Activated T-helper 1 cell treated with Interleukin-2 at 50 U/mL for 16 hours (primary cell): ENCODE measurements at places on chromosomes 6 and 20.

GRCh38 chr20:21739682-21740081, 34.2 kb downstream of the PAX1 start:
- no peak for DNase-seq

- DNase-seq: no peak
Observed at GRCh38 chr20:51871943-51872342, 69.6 kb upstream of the SALL4 start.

DNA sequence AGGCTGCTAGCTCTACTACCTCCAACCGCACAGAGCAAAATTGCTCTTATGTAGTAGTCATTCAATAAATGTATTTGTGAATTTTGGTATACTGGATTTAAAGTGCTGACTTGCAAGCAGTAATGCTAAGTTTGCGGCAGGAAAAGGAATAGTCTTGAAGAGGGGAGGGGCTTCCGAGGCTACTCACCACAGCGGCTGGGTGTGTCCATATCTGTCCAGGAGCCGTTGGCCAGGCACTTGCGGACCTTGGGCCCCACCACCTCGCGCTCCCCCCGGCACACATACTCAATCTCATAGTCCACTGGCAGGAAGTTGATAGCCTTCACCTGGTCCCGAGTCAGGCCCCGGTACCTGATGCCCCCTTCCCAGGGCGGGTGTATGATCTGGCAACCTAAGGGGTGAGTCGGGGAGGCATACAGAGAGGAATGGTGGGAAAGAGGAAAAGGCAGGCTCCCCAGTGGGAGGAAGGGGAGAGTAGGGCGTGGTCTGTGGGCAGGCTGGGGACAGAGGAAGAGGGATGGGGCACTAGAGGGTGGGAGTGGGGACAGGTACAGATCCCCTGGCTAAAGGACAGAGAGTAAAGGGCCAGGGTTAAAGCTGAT, 1.7 kb downstream of the GABBR1 start:
- DNase-seq: no peak

DNA sequence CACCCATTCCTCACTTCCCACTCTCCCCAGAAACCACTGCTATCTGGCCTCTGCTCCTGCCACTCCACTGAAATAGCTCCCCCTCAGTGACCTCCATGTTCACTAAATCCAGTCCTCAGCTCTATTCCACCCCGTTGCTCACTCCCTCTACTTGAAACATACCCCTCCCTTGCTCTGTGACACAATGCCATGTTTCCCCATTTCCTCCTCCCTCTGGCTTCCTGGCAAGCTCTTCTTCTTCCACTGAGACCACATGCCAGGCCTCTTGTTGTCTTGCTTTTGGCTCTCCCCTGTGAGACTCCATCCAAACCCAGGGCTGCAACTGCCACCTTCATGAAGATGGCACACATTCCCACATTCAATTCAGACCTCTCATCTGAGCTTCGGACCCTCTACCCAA, 13.9 kb downstream of the TMEM151B start:
- no peak for DNase-seq

DNA sequence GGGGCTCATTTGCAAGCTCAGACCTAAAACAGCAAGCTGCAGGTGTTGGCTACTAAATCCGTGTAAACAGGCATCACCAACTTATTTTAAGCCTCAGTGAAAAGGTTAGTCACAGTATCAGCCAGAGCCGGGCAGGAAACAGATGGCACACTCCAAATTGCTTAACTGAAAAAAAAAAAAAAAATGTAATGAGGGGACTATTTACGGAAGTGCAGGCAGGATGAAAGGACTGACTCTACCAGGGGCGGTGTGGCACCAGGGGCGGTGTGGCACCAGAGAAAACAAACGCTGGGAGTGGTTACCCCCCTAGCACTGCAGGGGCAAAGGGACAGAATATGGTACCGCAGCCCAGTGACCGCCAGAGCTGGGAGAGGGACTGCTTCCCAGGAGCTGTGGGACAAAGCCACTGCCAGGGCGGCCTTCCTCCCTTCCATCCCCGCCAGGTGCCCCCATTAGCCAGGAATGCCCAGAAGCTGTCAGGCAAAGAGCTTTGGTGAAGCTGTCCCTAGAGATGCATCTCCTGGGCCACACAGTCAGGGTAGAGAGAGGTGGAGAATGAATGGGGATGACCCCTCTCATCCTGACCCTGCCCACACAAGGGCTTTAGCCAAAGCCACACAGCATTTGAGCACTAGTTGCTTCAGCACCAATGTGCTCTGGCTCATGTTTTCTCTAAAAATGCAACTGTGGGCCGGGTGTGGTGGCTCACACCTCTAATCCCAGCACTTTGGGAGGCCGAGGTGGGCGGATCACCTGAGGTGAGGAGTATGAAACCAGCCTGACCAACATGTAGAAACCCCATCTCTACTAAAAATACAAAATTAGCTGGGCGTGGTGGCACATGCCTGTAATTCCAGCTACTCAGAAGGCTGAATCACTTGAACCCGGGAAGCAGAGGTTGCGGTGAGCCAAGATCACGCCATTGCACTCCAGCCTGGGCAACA, 39.6 kb upstream of the GFOD1 start:
- DNase-seq: no peak

- DNase-seq: no peak
Observed at GRCh38 chr20:17611540-17612286, 41.8 kb downstream of the DSTN start.

GRCh38 chr6:134577998-134578397, 260.1 kb upstream of the SGK1 start:
- no peak for DNase-seq

DNA sequence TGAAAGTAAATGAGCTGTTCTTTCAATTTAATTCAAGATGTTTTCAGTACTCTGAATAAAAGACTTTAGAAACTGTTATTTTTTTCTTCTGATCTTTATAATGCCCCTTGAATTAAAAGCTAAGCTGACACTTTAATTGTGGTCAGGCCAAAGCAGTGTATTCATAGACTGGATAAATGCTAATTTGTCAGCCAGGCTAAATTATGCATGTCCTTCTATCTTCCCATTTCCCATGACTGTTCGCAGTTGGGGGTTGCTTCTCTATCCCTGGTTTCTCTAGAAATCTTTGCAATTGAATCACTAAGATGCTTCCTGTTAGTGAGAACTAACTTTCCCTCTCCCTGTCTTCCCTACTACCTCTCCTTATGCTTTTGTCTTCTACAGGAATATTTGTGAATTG, 396.2 kb downstream of the RFPL4B start:
- DNase-seq: no peak

GRCh38 chr6:40378071-40378724, 209.0 kb downstream of the LRFN2 start:
- no peak for DNase-seq

DNA sequence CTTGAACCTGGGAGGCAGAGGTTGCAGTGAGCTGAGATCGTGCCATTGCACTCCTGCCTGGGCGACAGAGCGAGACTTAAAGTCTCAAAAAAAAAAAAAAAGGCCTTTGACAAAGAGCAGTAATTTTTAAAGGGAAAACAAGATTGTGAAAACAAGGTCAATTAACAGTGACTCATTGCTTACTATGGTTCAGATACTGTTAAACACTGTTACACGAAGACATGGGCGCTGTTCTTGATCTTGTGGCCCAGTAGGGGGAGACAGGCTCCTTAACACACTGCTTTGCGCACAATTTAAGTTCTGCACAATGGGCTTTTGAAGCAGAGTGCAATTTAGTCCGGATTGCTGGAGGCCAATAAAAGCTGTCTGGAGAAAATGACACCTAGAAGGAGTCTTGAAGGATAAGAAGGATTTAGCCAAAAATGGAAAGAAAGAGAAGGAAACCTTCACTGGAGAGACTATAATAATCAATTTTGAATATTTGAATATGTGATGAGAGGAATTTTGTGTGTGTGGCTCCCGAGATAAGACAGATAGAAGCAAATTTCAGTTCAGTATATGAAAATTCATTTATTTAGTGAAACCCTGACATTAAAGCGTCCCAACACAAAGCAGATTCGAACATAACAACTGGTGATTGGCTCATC, 6.0 kb upstream of the LATS1 start:
- DNase-seq: peak; percentile 23

DNA sequence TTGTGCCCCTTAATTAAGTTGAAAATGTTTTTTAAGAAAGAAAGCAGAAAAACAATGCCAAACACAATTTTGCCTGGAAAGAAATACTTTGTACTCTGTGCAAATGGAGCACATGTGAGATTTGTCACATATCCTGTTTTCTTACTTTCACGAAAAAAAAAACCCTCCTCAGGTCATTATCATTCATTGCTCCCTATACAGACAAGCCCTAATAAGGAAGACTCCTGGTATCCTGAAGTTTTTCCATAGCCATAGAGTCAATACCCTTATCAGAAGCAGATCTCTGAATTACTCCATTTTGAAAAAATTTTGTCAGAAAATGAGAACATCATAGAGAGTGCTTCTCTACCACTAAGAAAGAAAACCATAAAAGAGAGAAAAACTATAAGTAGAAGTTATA, 14.0 kb upstream of the NT5E start:
- DNase-seq: no peak

GRCh38 chr6:120278689-120279396, 929.3 kb upstream of the MAN1A1 start:
- DNase-seq: no peak

DNA sequence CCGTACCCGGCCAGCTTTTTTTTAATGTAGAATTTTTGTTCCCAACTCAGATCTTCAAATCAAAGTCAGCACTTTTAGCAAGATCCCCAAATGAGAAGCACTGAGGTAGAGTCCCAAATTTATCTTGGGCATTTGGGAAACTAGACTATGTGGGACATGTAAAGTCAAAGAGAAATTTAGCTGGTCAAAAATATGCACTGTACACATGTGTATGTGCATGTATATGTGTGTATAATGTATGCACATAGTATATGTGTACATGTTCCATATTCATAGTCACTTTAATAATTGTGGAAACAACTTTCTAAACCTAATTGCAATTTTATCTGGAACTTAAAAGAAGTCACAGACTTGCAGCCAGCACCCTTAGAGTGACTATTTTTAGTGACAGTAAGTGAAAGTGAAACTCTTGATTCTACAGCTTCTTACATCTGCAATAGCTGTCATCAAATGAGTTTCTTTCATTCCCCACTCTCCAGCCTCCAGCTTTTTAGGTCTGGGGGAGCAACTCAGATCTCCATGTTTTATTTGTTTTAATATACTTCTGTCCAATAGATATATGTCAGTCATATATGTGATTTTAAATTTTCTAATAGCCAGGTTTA, 53.6 kb downstream of the CDC40 start:
- no peak for DNase-seq

- no peak for DNase-seq
Observed at GRCh38 chr6:6678185-6678671, 89.7 kb downstream of the LY86 start.

GRCh38 chr6:135850882-135851281, 619 bp upstream of the PDE7B start:
- no peak for DNase-seq

DNA sequence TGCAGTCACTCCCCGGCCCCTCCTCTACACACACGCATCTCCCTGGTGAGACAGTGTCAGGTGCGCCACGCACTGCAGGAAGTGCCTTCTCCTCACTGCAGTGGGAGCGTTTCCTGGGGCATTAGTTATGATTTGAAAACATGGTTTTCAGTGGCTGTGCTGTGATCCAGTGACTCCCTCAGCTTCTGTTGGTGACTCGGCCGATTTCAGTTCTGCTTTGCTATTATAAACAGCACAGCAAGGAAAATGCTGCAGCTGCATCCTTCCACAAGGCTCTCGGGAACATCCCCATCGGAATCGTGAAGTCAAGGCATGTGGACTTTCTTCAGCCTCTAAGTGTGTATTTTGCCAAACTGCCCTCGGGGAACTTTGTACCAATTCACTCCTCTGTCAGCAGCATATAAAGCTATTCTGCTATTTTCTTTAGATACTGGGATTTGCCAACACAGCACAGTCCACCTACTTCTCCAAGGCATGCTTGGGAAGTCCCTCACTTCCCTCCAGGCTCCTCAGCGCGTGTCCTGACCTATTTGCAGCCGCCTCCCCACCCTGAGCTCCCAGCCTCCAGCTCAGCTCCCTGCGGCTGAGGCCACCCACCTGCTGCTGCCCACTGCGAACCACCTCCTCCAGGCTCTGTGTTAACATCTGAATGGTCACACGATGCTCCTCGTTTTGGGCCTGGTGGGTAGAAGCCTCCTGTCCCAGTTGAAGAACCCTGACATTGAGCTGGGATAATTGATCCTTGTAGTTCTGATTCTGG, 54.5 kb downstream of the GINS1 start:
- no peak for DNase-seq

DNA sequence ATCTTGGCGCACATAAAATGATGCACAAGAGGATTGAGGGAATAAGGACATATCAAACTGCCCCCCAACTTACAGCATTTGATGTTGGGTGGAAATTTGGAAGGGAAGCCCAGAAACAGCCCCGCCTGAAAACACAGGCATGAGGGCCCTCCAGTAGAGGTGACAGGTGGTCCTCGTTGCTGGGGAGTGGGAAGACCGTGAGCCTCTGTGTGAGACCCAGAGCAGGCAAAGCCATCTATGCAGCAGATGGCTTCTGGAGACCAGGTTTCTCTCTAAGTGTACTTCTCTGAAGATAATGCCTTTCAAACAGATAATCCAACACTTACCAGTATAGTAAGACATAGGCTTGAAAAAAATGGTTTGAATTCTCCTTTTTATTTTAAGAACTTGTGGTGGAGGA, 132.2 kb upstream of the INSM1 start:
- no peak for DNase-seq

- DNase-seq: no peak
Observed at GRCh38 chr20:39623584-39624234, 661.6 kb downstream of the DHX35 start.

DNA sequence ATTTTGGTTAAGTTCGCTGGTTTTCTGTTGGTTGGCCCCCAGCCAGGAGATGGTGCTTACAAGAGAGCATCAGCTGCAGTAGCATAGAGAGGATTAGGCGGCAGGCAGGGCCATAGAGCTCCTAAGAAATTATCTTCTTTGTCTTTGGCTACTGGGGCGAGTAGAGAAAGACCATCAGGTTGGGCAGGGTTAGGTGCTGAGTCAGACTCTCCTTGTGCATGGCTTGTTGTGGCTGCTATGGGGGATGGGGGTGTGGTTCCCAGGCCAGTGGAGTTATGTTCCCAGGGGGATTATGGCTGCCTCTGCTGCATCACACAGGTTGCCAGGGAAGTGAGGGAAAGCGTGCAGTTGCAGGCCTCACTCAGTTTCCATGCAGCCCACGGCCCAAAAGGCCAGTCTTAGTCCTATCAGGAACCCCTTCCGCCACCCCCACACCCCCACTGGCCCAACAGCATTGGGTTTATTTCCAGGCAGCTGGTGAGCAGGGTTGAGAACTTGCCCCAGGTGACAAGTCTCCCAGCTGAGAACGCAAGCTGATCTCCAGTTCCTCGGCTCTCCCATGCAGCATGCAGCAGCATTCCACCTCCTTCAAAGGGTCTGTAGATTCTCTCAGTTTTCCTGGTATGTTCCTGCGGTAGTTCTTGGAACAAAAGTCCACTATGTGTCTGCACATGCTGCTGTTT, 243.7 kb downstream of the UTRN start:
- no peak for DNase-seq

DNA sequence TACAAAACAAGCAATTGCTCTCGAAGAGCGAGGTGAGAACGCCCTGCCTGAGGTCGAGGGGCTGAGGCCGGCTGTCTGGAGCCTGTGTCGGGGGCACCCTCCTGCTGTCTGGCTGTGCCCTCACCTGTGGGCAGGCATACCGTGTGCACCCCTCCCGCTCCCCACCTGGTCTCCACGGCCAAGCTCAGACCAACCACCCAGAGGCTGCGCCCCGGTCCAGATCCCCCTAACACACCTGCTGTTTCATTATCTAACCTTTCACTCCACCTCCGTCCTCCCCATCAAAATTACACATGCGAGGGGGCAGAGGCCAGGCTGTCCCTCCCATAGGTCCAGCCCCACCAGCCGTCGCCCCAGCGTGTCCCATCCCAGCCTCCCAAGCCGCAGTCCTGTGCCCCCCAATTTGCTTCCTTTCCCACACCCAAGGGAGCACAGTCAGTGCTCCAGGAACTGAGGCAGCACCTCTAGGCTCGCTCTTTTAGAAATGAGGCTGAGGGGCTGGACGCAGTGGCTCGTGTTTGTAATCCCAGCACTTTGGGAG, 35.2 kb downstream of the NTSR1 start:
- DNase-seq: no peak
